ENCODE measurements at places on chromosomes 5 and 9. TPM values are rescaled to one million over a fixed set of nuclear protein-coding genes. Genes with fewer than 3 reads are reported as not detected.

The PLAA gene
- total RNA-seq = 39.9 TPM

The SLC12A2 gene
- total RNA-seq = 119 TPM

The CLIC3 gene
- 1.1 TPM for total RNA-seq

The C9 gene
- total RNA-seq = not detected

The TEK gene
- total RNA-seq = 20.5 TPM

The KLF9 gene
- total RNA-seq = 20.8 TPM

The CCDC152 gene
- total RNA-seq = 6.1 TPM

The PCDHGB2 gene
- 14.6 TPM for total RNA-seq

The GLRA1 gene
- total RNA-seq = 1.4 TPM

The SLC22A5 gene
- total RNA-seq = 10.5 TPM

The C5orf34 gene
- 4.4 TPM for total RNA-seq

The LIX1 gene
- 3.2 TPM for total RNA-seq

The ADAMTS6 gene
- total RNA-seq = 48.3 TPM

The TNC gene
- total RNA-seq = 44.4 TPM

The ZDHHC21 gene
- 56.0 TPM for total RNA-seq

The GABRA1 gene
- total RNA-seq = 16.5 TPM

The FST gene
- 11.4 TPM for total RNA-seq

The ARID3C gene
- total RNA-seq = not detected

The COL15A1 gene
- 92.2 TPM for total RNA-seq

The SLC34A1 gene
- not detected for total RNA-seq
